GM12891 (cell line): ENCODE measurements at places on chromosomes 11 and 22.

DNA sequence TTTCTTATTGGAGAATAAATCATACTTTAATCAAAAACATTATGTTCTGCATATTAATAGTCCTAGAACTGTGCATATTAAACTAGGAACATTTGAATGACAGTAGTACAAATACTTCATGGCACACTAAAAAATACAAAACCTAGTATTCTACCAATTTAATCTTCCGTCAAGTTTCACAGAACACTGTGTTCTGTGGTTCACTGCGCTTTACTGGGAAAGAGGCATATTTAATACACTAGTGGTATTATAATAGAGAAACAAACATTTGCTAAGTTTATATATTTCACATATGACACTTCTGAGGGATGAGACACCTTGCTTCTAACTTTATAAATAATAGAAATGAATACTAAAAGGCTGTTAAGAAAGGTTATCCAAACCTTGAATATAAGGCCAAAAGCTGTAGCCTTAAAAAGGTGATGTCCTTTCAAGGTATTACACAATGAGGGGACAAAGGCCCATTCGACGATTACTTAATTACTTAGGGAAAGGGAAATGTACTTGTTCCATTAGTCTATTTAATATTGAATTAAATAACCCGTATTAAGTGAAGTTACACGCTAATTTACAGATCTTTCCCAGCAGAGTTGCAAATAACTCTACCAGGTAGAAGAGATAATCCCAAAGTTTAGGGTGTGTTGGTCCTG lies 48.0 kb downstream of the NARS2 start:
- no peak for DNase-seq

DNA sequence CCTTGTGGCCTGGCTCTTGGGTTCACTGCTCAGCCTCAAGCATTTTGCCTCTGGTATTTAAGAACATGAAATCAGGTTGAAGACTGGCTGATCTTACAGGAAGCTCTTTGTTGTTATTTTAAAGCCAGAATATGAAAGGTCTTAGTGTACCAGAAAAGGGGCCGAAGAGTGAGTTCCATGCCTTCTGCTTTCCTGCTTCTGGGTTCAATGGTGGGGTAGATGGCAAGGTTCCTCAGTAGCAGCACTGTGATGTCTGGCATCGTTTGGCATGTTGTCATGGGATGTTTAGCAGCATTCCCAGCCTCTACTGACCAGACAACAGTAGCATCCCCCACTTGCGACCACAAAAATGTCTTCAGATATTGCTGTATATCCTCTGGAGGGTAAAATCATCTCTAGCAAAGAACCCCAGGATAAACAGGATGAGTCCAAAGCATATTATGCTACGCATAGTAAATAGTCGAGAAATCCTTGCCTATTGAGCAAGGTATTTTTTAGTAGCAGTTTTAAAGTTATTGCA lies 2.4 kb downstream of the VPS26B start:
- no peak for DNase-seq

DNA sequence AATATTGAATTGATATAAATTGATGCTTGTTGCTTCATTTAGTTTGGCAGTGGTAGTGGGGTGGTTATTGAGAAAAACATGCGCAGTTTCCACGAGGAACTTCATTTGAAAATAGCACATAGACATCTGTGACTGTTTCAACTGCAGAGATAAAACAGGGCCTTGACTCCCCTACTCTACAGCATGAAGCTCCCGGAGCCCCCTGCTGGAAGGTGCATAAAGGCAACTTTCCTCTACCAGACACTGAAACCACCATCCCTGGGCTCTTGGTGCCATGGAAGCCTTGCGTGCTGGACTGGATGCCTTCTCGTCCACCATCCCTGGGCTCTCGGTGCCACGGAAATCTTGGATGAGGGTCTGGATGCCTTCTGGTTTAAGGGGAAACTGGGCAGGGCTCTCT lies 195.9 kb downstream of the CSNK2A3 start:
- peak; percentile 11 for DNase-seq

DNA sequence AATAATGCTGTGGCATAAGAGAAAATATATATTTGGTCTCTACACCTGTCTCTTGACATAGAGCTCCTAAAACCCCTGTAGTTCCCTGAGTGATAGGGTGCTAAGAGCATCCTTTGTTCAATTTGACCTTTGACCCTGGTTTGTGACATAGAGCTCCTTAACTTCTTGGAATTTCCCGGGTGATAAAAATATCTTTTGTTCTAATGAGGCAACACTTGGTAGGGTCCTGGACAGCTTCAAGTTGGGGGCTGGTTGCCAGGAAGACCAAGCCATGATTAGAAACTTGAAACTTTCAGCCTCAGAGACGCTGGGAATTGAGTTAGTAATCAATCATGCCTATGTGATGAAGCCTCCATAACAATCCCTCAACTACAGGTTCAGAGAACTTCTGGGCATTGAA lies 105.4 kb downstream of the CASP12 start:
- DNase-seq: no peak

DNA sequence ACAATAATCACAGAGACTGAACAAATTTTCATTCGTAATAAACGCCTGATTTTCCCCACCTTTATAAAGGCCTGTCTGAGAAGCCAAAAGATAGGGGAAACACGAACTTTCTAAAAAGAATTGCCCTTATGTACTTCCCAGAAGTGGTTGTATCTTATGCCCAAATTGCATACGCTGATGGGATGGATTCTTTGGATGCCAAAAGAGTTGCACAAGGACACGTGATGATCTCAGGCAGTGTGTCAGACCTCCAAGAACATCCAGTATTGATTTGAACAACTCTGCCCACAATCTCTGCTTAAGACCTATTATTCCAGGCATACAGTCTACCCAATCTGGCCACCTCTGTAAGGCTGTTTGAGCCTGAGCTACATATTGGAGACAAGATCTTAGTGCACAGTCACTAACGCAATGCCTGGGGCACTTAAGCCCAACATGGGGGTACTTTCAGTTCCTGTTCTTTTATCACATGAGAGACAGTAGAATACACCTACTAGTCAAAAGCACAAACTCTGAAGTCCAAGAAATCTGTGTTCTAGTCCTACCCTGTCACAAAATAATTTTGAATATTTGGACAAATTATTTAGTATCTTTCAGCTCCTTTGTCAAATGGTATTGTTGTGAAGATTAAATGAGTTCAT lies 38.9 kb downstream of the OR10A6 start:
- no peak for DNase-seq

- DNase-seq: no peak
Measured at GRCh38 chr11:125375146-125375545, 120.9 kb downstream of the FEZ1 start.

DNA sequence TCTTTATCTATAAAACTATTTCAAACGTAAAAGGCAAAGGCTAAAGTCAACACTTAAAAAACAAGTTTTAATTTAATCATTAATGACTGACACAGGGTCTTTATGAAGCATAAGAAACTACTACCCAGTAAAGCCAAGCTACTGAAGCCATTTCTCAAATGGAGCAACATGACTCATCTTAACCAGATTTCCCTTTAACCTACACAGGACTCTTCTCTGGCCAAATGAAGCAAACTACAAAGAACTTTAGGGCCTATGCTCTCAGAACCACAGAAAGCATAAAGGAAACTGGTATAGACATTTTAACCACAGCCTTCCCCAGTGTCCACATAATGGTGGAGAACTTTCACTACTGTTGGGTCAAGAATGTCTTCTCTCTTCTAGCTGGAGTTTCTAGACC lies 34.7 kb downstream of the ALG9 start:
- no peak for DNase-seq

DNA sequence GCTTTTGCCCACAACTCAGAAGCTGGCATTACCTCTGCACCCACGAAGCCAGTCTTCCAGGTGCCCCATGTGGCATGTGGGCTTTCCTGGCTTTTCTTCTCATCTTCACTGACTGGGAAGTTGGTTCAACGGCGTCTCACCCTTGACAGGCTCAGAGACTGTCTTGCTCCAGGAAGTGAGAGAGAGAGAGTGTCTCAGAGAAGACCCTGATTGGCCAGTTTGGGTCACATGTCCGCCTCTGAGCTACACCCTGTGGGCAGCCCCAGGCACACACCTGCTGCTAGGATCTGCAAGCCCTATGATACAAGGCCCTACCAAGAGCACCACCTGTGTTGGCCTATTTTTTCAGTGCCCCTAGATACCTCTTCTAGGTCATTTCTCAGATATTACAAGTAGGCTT lies 39.0 kb downstream of the RTL6 start:
- DNase-seq: no peak

GRCh38 chr11:125433454-125434121 lies 62.5 kb downstream of the FEZ1 start:
- peak; percentile 32 for DNase-seq

DNA sequence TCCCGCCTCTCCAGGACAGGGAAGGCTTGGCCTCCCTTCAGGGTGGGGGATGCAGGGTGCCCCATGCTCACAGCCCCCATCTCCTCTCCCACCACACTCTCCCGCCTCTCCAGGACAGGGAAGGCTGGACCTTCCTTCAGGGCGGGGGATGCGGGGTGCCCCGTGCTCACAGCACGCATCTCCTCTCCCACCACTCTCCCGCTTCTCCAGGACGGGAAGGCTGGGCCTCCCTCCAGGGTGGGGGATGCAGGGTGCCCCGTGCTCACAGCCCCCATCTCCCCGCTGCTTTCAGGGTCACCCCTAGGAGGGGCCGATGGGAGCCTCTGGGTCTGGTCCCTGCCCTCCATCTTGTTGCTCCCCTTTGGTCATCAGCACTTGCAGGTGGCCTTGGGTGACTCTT lies 348.0 kb downstream of the CTTN start:
- DNase-seq: no peak

GRCh38 chr22:39348909-39349505 lies 784 bp upstream of the SYNGR1 start:
- no peak for DNase-seq

GRCh38 chr11:64207256-64208085 lies 950 bp downstream of the FERMT3 start:
- peak; percentile 97 for DNase-seq

DNA sequence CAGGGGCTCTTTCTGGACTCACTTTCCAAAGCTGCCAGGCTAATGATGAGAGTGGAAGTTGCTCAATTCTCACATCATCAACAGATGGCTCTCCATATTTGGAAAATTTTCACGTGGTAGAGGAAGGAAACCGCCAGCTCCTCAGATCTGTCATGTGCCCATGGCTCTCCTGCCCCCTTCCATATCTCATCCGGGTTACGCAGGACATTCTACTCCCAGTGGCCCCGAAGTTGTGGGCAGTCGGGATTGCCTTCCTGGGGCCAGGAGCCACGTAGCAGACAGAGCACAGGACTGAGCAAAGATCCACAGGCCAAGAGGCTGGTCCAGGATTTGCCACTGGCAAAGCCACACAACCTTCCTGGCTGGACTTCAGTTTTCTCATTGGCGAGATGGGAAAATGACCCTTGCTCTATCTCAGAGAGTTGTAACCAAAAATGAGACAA lies 38.8 kb downstream of the RPUSD4 start:
- no peak for DNase-seq

DNA sequence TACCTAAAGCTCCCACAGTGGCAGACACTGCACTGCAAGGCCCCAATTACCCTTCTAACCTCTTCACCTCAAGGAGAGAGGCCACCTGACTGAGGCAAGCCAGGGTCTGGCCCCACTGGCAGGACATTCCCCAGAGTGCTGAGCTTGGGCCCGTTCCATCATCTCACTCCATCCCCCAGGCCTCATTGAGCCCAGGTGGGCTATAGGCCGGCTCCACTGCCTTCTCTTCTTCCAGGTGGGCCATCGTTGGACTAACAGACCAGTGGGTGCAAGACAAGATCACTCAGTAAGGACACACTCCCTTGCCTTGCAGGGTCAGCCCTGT lies 19.1 kb downstream of the CDC45 start:
- DNase-seq: no peak

GRCh38 chr11:66084821-66085475 lies 14.9 kb downstream of the PACS1 start:
- no peak for DNase-seq

GRCh38 chr11:11865449-11865848 lies 23.7 kb downstream of the USP47 start:
- no peak for DNase-seq

GRCh38 chr11:18011633-18012032 lies 1.2 kb downstream of the SERGEF start:
- no peak for DNase-seq

- DNase-seq: no peak
Measured at GRCh38 chr11:133745791-133746190, 99.5 kb downstream of the SPATA19 start.

DNA sequence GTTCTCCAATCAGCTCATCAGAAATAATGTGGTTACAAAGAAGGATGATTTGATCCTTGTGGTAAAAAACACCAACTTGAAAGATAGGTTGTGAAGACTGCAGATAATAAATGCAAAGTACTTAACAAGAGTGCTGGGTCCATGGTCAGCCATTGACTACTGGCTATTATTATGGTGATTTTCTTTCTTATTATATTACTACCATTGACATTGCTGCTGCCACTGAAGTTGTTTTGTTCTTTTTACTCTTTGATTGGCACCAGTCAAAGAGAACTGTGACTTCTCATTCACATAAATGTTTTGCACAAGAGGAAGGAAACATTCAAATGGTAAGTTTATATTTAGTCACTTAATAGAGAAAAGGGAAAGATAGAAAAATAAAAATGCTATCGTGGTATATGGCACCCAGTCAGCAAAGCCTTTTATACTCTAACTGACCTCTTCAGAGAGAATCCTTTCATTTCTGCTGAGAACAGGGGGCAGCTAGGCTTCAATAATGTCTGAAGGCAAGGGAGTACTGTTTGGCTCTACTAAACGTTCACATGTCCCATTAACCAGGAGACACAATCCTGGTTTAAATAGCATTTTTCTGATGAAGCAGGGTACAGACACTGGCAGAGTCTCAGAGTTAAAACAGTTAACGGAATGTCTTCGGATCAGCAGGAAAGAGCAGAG lies 64.8 kb downstream of the LRRC4C start:
- DNase-seq: no peak

DNA sequence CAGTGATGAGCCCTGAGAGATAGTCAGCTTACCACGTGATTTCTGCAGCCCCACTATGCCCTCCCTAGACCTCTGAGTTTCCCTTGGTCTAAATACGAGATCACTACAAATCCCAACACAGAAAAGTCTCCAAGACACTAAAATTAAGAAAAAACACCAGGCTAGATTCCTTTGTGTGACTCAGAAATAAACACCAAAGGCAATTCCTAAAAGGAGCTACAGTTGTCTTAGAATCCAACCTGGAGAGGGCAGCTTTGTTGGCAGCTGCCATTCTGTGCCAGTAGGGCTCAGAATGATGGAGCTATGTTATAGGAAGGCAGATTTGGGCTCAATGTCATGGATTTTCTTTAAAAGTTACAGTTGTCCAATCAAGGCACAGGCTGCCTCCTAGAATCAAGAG lies 37.1 kb upstream of the HMGXB4 start:
- DNase-seq: no peak

DNA sequence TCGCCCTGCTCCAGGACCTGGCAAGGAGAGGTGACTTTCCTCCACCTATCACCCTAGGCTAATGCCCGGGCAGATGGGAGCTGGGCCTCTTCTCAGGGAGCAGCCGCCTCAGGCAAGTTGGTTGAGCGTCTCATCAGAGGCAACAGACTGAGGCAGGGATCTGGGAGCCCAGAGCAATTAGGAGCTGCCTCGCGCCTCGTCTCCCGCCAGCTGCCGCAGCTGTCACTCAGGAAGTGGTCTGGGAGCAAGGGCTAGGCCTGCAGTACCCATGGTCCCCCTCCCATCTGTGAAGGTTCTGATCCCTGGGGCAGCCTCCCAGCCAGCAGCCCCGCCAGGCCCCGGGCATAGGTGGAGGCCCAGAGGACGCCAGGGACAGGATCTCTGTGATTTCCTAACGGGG lies 4.6 kb upstream of the CABP7 start:
- DNase-seq: no peak
